ENCODE measurements at places on chromosomes 7 and 10.
A peak's percentile ranks its signal among the peaks of the same experiment; 100 is the strongest.

DNA sequence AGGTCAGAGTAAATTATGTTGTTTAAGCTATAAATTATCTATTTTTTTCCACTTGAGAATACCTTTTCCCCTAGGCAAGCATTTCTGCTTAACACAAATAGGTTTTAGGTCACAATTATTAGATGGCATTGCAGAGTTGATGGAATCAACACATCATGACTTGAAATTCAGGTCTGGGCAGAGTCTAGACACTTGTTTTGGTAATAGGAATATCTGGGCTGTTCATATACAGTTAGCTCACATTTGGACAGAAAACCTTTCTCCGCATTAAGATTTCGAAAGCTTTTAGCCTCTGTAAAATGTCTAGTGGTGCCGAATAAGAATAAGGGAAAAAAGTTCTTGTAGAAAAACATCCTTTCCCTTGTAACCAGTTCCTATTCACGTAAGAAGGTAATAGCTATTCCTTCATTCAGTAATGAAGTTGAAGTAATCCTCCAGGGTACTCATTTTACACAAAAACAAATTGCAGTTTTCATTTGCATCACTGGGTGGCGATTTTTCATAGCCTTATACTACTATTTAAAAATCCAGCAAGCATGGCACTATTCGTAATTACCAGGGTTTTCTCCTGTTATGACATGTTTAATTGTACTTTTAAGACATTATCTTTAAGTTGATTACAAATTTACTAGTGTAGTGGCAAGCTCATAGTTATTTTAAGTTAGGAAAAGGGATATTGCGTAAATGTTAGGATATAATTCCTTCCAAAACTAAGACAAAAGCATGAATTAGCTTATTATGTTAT, 37.0 kb downstream of the RPA3 start:
- DNase-seq = no peak

- DNase-seq = no peak
Observed at GRCh38 chr10:21065621-21066248, 168.6 kb upstream of the NEBL start.

GRCh38 chr7:87220026-87220733, 648 bp upstream of the TMEM243 start:
- peak; percentile 50 for DNase-seq

GRCh38 chr10:29732918-29733317, 98.1 kb upstream of the SVIL start:
- DNase-seq = no peak

DNA sequence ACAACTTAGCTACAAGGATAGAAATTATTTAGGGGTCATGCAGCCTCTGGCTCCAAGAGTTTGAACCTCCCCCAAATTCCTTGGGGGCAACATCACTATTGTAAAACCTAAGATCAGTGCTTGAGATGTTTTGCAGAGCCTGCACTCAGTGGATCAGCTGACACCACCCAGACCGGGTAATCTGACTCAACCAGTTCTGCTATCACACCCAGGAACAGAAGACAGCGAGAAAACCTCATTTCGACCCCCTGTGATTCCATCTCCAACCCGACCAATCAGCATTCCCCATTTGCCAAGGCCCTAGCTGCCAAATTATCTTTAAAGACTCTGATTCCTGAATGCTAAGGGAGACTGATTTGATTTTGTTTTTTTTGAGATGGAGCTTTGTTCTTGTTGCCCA, 5.2 kb downstream of the TACR2 start:
- DNase-seq = no peak

DNA sequence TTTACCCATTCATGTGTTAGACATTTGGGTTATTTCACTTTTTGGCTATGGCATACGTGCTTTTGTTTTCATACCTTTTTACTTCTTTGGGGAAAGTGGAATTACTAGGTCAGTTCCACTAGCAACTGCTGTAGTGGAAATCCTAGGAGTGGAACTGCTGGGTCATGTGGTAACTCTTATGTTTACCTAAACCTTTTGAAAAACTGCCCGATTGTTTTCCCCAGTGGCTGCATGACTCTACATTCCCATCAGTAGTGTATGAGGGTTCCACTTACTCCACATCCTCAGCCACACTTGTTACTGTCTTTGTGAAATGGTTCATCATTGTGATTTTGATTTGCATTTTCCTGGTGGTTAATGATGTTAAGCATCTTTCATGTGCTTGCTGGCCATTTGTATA, 82.3 kb downstream of the TAX1BP1 start:
- no peak for DNase-seq

DNA sequence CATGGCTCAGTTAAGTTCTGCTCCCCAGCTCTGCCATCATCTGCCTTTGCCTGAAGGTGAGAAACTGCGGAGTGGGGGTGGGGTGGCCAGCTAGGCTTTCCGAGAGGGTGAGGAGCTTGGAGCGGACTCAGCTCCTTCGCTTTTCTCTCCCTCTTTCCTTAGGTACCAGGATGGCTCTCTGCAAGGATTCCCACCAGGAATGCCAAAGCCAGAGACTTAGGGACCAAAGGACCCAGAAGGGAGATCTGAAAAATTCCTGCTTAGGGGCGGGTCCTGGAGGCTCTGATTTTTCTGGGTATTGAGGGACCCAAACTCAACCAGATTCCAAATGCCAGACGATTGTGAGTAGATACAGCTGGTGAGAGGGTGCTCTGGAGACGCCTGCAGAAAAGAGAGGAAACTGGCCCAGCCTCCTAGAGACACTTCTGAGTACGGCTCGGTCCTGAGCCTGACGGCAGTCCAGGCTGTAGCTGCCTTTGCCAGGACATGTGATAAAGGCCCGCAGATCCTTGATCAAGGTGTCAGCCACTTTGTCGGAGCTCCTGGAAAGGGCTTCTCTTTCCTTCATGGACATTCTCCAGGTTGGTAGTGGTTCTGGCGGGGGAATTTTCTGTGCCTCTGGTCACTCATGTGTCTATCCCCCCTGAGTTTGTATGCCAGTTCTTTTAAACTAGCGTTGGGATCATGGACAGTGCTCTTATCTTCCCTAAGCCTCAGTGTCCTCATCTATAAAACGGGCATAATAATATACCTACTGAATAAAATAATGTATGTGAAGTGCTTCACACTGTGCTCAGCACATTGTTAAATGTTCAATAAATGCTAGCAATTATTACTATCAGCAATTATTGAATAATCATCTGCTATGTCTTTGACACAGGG, 42.5 kb upstream of the BTRC start:
- DNase-seq = no peak

DNA sequence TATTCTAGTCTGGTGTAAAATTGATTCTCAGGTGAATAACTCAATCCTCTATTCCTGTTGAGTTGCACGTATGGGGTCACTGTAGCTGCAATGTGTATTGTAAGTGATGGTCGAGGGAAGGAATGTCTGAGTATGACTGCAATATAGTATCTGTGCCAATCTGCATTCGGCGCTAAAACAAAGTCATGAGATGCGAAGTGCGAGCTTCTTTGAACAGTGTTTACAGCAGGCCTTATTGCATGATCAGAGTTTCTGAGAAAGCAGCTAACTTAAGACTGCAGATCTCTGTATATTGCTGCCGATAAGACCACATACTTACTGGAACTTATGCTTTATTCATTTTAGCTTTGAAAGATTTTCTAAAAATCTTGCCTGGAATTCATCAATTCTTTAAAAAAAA, 341.7 kb upstream of the BMPER start:
- DNase-seq = no peak

DNA sequence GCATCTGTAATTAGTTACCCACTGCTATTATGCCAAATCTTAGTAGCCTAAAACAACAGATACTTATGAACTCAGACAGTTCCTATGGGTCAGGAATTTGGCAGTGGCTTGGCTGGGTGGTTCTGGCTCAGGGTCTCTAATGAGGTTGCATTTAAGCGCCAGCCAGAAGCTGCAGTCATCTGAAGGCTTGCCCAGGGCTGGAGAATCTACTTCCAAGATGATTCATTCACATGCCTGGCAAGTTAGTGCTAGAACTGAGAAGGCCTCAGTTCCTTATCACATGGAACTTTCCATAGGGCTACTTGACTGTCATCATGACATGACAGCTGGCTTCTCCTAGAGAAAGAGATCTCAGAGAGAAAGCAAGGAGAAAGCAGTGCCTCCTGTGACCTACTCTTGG, 121.3 kb downstream of the AVL9 start:
- DNase-seq = no peak

GRCh38 chr7:106309362-106309761, 24.6 kb upstream of the NAMPT start:
- DNase-seq = no peak

GRCh38 chr7:112238852-112239610, 32.5 kb downstream of the ZNF277 start:
- no peak for DNase-seq

- DNase-seq = no peak
Observed at GRCh38 chr10:110141185-110141584, 66.2 kb upstream of the MXI1 start.

- DNase-seq = no peak
Observed at GRCh38 chr7:149626972-149627371, 129.4 kb upstream of the ZNF746 start.

DNA sequence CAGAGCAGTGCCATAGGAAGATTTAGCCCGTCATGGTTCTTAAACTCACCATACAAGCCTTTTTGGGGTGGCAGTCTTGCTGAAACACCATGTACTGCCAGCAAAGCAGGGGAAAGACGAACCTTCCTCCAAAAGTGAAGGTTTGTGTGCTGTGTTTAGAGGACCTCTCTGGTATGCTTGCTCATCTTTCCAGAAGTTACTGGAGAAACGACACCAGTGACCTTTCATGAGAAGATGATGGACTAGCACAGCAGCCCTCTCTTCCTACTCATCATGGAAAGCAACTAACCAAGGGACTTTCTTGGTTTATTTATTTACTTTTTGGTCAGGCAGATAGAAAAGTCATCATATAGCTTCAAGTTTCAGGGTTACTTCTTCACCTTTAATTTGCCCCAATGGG, 247.4 kb downstream of the PTEN start:
- no peak for DNase-seq

GRCh38 chr10:17872191-17873091, 63.3 kb downstream of the MRC1 start:
- DNase-seq = no peak

DNA sequence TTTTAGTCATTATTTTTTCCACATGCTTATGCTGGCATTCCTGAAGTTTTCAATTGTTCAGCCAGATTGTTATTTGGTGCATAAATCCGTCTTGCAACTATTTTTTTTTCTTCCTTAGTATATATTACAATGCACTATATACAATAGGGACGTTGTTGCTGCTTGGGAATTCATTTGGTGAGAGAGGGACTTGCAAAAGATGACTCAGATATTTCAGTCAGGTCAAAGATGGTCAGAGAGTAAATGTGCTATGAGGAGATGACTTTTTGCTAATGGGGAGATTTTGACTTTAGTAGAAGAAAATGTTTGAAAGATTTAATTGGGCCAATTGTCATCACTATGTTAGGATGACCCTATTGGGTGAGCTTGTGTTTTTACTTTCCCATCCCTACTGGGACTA, 348.4 kb upstream of the MTPN start:
- DNase-seq = no peak

DNA sequence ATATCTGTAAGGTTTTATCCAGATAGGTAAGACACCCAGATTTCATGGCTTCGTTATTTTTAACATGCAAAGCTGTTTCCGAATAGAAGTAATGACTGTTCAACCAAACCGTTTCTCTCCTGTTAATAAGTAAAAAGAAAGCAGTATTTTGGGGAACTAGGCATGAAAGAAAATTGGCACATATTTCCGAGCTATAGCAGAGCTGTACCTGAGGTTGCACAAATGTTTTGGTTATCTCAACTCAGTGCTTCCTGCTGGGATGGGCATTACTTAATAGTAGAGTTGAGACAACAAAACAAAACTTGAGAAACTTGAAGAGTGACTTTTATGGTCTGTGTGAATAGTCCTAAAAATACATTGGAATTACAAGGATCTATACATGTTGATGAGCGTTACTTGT, 564.3 kb upstream of the SORCS1 start:
- no peak for DNase-seq

DNA sequence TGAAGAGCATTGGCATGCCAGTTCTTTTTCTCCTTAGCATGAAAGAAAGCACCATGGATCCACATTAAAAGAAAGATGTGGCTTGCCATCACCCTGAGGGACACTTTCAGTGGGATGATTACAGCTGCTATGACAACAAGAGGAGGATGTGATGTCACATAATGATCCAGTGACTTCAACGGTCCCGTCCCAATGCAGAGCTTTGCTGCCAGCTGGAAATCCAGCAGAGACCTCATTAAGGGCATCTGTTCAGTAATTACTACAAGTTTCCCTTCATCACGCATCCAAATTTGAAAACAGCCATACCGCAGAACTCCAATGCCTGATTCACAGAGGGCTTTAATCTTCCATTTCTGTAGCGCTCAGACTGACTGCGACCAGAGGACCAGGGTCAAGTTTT, 206.6 kb downstream of the LSM5 start:
- DNase-seq = no peak

DNA sequence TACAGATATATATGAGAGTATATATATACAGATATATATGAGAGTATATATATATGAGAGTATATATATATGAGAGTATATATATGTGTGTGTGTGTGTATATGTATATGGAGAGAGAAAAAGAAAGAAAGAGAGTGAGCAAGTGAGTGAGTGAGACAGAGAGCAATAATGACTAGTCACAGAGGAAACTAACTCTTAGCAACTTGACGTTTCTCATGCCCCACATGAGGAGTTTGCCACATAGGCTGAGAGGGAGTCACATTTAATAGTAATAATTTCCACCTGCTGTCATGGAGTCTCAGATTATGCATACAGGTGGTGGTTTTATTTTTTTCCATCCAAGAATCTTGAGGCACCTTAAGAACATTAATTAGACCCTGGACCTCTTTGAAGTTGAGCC, 199.9 kb downstream of the GATA3 start:
- no peak for DNase-seq

DNA sequence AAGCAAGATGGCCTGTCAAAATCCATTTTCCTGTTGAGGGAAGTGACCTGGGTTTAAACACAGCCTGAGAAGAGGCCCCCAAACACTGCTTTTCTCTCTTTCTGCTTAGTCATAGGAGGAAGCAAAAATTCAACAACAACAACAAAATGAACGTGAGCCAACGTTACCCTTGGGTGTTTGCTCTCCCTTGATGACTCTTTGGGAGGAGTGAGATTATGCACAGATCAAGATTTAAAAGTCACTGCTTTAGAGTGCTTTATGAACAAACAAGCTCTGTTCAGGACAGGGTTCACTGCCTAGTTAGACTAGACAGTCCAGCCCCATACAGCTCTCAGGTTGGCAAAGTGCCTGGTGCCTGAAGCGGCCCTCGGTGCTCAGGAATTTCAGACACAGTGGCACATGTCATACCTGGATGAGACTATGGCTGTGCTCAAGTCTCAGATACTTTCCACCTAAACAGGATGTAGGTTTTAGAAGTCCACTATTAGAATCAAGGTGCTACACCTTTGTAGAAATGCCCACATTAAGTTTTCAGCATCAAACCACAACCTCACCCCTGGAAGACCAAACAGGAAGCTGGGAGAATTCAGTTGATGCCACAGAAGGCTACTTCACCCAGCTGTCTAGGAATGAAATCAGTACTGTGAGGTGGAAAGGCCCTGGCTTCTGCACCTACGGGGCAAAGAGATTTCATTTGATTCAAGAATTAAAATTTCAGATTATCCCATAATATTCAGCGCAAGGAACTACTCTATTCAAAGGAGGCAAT, 38.7 kb downstream of the DENND11 start:
- DNase-seq = no peak

GRCh38 chr10:15896654-15897053, 36.3 kb upstream of the MINDY3 start:
- no peak for DNase-seq

- no peak for DNase-seq
Observed at GRCh38 chr10:103890688-103891087, 27.3 kb downstream of the STN1 start.
